A172 (cell line): ENCODE measurements at places on chromosomes 6 and 20. TPM values are rescaled to one million over a fixed set of nuclear protein-coding genes. Genes with fewer than 3 reads are reported as not detected.

- no peak for DNase-seq
These were observed 217.3 kb downstream of the ATXN1 start for GRCh38 chr6:16544006-16544405.

DNA sequence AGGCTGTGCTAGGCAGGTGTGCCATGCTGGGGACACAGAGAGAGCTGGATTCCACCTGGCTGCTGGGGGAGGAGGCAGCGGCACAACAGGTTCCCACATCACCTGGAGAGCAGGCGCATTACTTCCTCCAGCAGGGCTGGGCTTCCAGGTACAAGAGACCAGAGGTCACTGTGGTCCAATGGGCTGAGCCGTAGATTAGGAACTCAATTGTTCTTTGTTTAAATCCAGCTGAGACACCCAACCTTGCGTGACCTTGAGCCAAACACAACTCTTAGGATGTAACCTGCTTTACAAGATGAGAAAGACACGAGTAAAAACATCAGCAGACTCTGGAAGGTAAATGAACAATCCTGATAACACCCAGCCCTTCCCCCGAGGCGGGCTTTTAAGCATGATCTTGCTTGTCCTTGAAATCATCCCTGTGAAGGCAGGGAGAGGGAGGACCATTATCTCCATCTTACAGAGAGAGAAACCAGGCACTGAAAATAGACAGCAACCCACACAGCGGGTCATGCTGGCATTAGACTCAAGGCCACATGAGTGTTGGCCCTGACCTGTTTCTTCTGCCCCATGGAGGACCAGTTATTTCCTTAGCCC, 216.5 kb upstream of the RREB1 start:
- no peak for DNase-seq

The SRSF12 gene
- 0.10 and 0.34 TPM in 2 replicates for total RNA-seq

DNA sequence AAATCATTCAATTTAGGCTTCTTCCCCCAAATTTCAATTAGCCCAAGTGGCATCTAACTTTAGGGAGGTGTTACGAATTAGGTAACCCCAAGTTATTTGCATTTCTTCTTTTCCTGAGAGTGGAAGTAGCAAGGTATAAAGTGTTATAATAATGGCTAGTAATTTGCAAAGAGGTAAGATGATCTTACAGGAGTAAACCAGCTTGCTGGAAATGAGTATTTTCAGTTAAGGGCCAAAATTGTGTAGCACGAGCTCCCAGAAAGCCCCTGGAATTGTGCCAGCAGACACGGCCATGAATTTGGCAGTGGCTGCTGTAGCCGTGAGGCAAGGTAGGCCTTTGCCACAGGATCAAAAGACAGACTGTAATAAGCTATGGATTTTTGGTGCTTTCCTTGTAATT, 38.0 kb downstream of the CITED2 start:
- DNase-seq: peak; percentile 23

The SLC22A7 gene
- not detected in 2 replicates for total RNA-seq

- no peak for DNase-seq
These were observed 70.9 kb upstream of the UFL1 start for GRCh38 chr6:96450770-96451130.

The FAM83C gene
- total RNA-seq: 0.24 TPM in 1 of 2 replicates, not detected in the other

The CDSN gene
- total RNA-seq: not detected in 2 replicates

The EYS gene
- total RNA-seq: 0.24 and 0.81 TPM in 2 replicates

The TREML1 gene
- total RNA-seq: not detected in 2 replicates

DNA sequence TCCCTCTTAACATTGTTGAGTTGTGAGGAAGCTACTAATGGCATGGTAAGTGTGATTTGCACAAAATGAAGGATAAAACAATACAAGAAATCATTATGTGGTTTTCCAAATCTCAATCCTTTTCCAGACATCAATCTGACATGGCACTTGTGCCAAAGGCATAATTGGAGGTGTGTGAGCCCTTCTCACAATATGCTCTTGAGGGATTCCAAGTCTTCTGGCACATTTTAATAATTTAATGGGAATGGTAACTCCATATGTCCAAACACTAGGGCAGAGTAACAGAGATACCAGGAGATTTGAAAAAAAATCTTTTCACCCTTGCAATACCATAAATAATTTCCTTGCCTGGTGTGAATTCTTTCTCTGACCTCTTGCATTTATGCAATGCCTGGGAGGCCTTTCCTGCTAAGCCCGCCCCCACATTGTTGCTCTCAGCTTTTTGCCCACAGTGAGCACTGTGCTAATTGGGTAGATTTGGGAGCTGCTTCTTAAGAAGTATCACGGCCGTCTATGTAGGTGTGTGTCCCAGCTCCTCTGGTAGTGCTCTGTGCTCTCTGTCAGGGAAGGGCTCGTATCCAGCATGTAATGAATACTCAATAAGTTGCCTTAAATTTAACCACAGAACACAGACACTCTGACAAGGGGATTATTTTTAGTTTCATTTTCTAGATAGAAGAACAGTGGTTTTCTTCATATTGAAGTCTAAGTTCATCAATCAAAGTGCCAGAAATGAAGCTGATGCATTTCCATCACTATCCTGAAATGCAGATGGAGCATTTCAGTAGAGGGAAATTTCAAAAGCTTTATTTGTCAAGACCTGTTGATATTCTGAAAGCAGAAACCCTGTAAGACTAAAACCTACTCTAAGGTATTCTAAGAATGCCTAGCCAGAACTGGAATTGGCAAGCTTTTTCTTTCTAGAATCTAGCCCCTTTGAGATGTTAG, 54.4 kb upstream of the CEP85L start:
- DNase-seq: peak; percentile 27

The DLK2 gene
- total RNA-seq: 0.81 and 3.0 TPM in 2 replicates

- peak; percentile 97 for DNase-seq
These were observed 70.3 kb downstream of the SCAND1 start for GRCh38 chr20:35883778-35884540.

The LMBRD1 gene
- total RNA-seq: 21.9 and 26.9 TPM in 2 replicates

DNA sequence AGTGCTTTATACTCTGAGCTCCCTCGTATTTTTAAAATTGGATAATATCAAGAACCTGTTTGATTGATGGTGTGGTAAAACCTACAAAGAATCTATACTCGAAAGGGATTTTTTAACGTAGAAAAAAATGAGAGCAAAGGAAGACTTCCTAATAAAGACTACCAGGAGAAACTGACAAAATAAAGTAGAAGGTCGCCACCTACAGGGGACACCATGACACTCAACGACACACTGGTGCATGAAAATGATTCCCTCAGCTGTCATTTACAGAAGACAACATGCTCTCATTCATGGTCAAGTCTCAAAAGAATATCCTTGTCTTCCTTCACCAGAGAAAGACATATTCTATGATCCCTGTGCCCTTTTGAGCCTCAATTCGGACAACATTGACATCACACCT, 10.1 kb upstream of the NHSL1 start:
- peak; percentile 21 for DNase-seq

GRCh38 chr6:13413900-13414555, 73.4 kb downstream of the GFOD1 start:
- DNase-seq: no peak

The FAM83D gene
- total RNA-seq: 83.9 and 103 TPM in 2 replicates

DNA sequence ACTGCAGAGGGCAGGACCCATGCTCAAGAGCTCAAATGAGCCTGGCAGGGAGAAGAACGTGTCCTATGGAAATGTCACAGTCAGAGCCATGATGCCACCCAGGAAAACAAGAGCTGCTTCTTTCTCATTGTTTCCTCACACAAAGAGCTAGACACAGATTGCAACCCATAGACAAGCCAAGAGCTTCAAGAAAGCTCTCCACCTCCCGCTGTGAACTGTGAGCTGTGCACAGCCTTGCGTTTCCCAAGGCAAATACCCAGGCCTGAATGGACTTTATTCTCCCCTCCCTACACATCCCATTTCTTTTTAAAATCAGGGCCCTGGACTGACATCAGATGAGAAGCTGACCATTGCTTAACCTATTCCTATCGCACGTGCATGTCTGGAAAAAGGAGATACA, 388.8 kb downstream of the RNGTT start:
- no peak for DNase-seq

DNA sequence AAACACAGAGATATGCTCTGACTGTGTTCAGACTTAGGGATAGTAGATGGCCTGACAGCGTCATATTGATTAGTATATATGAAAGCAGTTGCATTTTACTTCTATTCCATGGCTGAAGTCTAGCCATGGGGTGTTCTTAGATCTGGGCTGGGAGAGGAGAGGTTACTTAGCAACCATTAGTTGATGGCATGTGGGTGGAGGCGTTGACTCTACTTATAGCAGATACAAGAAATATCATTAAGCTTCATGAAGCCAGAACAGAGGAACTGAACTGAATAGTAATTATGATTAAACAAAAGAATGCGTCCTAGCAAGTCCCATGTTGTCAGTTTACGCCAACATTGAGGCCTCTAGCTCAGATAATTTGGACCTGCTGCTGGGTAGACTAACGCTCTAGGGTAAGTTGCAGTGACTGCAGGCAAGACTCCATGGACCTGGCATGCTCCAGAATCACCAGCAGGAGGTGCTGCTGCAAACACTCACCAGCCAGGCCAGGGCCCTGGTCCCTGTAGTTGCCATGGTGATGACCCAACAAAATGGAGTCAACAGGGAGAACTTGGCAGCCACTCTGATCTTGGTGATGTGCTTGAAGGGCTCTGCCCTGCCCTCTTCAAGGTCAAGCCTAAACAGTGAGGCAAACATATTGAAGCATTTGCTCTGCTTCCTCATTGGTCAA, 477.3 kb downstream of the PREX1 start:
- no peak for DNase-seq

DNA sequence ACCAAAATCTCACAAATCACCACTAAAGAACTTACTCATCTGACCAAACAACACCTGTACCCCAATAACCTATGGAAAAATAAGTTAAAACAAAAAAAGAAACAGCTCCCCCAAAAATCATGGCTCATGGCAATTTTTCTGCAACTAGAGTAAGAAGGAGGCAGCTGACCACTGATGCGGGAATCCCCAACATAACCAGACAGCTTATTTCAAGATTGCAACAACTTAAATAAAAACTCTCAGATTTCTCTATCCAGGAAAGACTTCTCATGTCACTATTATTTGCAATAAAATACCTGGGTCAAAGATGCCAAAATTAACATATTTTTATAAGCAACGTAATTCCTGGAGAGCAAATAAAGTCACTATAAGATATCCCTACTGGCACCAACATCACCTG, 128.1 kb upstream of the LY86 start:
- DNase-seq: no peak

The MYCT1 gene
- total RNA-seq: 1.5 and 2.9 TPM in 2 replicates

- DNase-seq: no peak
These were observed 133.0 kb upstream of the RUNX2 start for GRCh38 chr6:45195137-45195536.

- no peak for DNase-seq
These were observed 36.2 kb downstream of the VEGFA start for GRCh38 chr6:43806043-43806757.

The LY6G6D gene
- not detected in 2 replicates for total RNA-seq

DNA sequence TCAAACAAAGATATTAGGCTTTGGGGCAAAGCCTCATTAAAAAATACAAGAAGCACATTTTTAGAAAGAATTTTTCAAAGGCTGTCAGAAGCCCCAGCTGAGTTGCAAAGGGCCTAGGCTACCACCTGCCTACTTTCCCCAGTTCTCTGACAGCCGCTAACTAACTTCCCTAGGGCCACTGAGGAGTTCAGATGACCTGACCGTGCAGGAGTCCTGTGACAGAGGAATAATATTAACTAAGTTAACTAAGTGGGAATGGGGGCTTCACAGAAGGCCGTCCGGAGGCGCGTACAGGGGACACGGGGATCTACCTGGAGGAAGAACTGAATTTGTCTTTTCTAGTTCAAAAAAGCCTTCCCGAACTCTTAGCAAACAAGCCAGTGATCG, 884 bp downstream of the MCHR2 start:
- DNase-seq: no peak

DNA sequence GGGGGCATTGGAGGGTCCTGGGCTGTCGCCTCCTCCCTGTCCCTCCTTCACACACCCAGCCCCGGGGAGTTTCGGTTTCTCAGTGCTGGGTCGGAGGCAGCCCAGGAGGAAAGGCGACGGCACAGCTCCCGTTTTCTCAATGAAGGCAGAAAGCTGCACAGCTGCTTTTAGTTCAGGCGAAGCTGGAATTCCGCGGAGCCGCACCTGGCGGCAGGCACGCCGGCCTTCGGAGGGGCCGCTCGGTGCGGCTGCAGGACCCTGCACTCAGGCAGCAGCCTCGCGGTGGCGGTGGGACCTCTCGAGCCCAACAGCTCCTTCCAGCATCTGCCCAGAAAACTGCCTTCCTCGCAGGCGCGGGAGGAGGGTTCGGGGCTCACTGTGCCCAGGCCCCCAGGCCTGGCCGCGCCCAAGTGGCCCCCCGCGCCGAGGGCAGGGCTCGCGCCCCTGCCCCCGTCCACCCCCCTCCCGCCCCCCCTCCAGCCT, 4.6 kb downstream of the FOXQ1 start:
- no peak for DNase-seq

The BMP2 gene
- not detected in 2 replicates for total RNA-seq

DNA sequence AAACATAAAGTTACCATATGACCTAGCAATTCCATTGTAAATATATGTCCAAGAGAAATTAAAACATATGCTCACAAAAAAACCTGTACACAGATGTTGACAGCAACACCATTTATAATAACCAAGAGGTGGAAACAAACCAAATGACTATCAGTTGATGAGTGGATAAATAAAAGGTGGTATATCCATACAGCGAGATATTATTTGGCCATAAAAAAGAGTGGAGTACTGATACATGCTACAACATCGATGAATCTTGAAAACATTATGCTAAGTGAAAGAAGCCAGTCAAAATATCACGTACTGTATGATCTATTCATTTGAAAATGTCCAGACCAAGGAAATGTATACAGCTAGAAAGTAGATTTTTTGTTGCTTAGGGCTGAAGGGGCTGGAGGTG, 2.9 kb downstream of the CAP2 start:
- DNase-seq: no peak

The BTN3A1 gene
- total RNA-seq: 14.0 and 19.6 TPM in 2 replicates

DNA sequence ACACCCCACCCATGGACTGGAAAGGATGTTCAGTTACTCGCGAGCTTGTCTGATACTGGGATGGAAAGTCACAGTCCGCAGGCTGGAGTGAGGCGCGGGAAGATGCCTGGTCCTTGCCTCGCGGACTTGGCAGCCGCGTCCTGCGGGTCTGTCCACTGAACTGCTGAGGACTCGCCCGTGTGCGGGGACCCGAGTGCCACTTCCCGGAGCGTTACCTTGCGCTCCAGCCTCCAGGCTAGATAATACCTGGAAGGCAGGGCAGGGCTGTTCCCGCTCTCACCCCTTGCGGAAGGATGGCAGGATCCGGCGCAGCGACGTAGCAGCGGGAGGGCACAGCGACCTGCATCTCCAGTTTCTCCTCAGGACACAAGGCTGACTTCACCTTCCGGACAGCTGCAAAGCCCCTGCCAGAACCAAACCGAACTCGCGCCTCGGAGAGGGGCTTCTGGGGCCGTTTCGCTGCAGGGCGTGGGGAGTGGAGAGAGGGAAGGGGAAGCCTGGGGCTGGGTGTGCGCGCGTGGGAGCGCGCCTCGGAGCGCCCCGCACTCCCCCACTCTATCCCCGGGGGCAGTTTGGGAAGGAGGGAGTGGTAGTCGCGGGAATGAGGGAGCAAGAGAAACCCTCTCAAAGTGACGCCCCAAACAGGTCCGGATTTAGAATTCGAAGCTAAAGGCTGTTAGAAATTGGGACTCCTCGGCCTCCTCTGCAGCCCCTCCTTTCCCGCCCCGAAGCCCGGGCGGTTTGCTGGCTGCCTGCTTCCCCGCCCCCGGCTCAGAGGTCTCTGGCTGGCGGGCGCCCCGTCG, at the start of gene KCNQ5:
KCNQ5 (plus strand) TSS at position 774 of the 803 bp plus-strand sequence.
- no peak for DNase-seq

The HAO1 gene
- not detected in 2 replicates for total RNA-seq

GRCh38 chr6:139764498-139764986, 390.1 kb upstream of the CITED2 start:
- peak; percentile 95 for DNase-seq

- no peak for DNase-seq
These were observed 9.5 kb upstream of the NKAIN2 start for GRCh38 chr6:123794190-123794589.

- no peak for DNase-seq
These were observed 440.4 kb downstream of the BTBD3 start for GRCh38 chr20:12358006-12358654.
